DMS 273 treated with DMSO at 0.1 percent for 48 hours (cell line): ENCODE measurements at places on chromosomes 1 and 21.

DNA sequence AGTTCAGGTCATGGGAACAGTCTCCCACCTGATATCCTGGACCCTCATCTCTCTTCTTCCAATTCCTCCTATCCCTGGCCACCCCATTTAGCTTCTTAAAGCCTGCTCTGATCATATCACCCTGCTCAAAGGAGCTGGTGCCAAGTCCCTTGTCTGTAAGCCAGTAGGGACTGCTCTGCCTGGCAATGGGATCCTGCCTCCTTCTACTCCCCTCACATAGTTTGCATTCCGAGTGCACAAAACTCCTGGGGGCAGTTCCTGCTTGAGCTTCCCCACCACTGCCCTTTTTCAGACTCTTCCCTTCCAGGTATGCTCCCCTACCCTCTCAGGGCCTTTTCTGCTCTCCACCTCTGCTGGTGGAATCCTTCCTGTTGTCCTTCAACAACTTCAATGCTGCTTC is 48.1 kb downstream of the NGF start:
- no peak for DNase-seq

- no peak for DNase-seq
These were observed 87.2 kb upstream of the SOX13 start for GRCh38 chr1:203985676-203986075.

- DNase-seq, result no peak
These were observed 553.0 kb downstream of the SMYD3 start for GRCh38 chr1:245953876-245954660.

DNA sequence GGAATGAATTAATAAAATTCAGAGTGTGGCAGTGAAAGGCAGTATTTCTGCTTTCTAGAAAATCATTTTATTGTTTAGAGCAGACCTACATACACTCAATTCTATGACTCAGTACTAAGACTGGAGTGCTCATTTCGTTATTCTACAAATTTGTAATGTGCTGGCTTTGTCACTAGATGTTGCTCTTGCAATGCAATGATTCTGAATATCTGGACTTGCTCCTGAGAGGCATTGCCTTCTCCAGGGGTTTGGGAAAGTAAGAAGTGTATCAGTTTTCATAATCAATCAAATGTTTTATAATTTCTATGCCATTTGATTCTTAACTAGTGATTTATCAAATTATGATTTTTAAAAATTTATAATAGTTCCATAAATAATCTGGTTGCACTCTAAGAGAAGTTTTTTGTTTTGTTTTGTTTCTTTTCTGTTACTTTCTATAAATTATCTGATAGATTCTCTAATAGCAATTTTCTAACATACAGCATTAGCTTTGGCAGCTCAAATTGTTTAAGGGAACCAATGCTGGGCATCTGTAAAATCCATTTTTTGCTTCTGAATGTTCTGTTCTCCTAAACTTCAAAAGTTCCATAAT is 280.5 kb upstream of the SGIP1 start:
- no peak for DNase-seq

GRCh38 chr1:84611796-84612195 is 37.6 kb upstream of the CTBS start:
- DNase-seq, result no peak

DNA sequence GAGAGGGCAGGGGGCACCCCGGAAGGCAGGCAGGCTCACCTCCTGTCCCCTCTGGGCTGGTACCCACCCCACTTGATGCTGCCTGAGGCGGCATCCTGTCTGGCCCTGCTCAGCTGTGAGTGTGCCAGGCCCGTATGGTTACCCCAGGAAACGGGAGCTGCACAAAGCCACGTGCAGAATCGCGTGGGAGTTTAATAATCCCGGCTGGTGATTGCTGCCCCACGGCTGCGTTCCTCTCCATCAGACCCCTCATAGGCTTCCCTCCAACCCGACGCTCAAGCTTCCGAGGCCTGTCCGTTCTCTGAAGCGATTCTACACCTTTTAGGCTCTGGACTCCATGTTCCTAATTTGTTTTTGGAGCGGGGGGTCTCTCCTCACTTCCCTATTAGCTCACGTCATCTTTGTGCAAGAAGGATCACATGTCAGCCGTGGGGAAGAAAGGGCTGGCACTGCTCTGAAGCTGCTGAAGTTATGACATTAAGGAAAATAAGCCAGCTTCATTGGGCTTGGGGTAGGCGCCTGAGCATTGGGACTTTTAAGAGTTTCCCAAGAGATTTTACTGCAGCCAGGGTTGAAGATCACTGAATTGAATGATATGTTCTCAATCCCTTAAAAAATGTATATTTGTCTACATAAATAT is 1.1 kb upstream of the B3GALT5 start:
- no peak for DNase-seq
